ENCODE measurements at places on chromosomes 3 and 15. TPM values are rescaled to one million over a fixed set of nuclear protein-coding genes. Genes with fewer than 3 reads are reported as not detected.

Gene ATP8B4
- total RNA-seq, result 0.91 TPM

Gene DNAH12
- not detected for total RNA-seq

Gene SLC22A14
- total RNA-seq, result not detected

Gene SERINC4
- total RNA-seq, result not detected

Gene GOLGA8J
- total RNA-seq, result not detected

Gene KCNH8
- total RNA-seq, result not detected

Gene ASB14
- total RNA-seq, result not detected

Gene GABRR3
- not detected for total RNA-seq

Gene AHSG
- total RNA-seq, result not detected

Gene KCNMB2
- total RNA-seq, result not detected

Gene ZNF80
- not detected for total RNA-seq

Gene GTF2E1
- total RNA-seq, result 12.9 TPM

Gene ALPK3
- total RNA-seq, result 0.31 TPM

Gene LOXL1
- 0.34 TPM for total RNA-seq

Gene SEMA5B
- total RNA-seq, result 0.13 TPM

Gene GASK1A
- total RNA-seq, result not detected

Gene ATP13A5
- total RNA-seq, result not detected

Gene PLSCR2
- total RNA-seq, result not detected

Gene ADAMTS7
- 6.2 TPM for total RNA-seq

Gene GPR149
- not detected for total RNA-seq

Gene GMNC
- total RNA-seq, result not detected

Gene PDZRN3
- not detected for total RNA-seq

Gene CPNE9
- total RNA-seq, result not detected

Gene SLC7A14
- not detected for total RNA-seq

Gene CD200R1
- total RNA-seq, result 0.06 TPM

Gene FEZF2
- total RNA-seq, result not detected

Gene SOX14
- not detected for total RNA-seq

Gene GNAT1
- not detected for total RNA-seq

Gene IFRD2
- 96.6 TPM for total RNA-seq

Gene PAQR5
- total RNA-seq, result 118 TPM

Gene PLA2G4D
- not detected for total RNA-seq

Gene ONECUT1
- total RNA-seq, result 0.51 TPM

Gene TMEM207
- total RNA-seq, result not detected

Gene BNC1
- 0.48 TPM for total RNA-seq

Gene NOX5
- total RNA-seq, result 0.41 TPM

Gene PLS1
- total RNA-seq, result 12.2 TPM

Gene PPP1R14D
- not detected for total RNA-seq

Gene SOX2
- 0.60 TPM for total RNA-seq

Gene UROC1
- total RNA-seq, result not detected
